Stimulated activated CD4-positive, alpha-beta T cell treated with anti-CD3 and anti-CD28 coated beads, TNF-alpha, amount 100 ng/mL, for 1 hour (primary cell): ENCODE measurements at places on chromosomes 13 and 19.

- no peak for DNase-seq
These were observed 15.3 kb downstream of the CATSPERG start for GRCh38 chr19:38350883-38351282.

- no peak for DNase-seq
These were observed 706 bp downstream of the P2RY11 start for GRCh38 chr19:10112037-10112761.

GRCh38 chr19:17575871-17576757, 20.7 kb downstream of the COLGALT1 start:
- no peak for DNase-seq

DNA sequence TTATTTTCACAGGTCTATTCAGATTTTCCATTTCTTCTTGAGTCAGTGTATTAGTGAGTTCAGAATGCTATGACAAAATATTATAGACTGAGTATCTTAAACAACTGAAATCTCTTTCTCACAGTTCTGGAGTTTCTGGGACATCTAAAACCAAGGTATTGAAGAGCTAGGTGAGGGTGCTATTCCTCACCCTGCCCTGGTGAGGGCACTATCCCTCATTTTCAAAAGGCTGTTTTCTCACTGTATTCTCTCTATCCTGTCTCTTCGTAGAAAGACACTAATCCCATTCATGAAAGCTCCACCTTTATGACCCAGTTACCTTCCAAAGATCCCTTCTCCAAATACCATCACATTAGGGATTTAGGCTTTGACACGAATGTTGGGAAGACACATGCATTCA, 1617.1 kb downstream of the PCDH9 start:
- no peak for DNase-seq

GRCh38 chr13:21069561-21070004, 8.2 kb upstream of the LATS2 start:
- DNase-seq, result no peak

- no peak for DNase-seq
These were observed 26.4 kb downstream of the ZNF493 start for GRCh38 chr19:21423057-21424041.

DNA sequence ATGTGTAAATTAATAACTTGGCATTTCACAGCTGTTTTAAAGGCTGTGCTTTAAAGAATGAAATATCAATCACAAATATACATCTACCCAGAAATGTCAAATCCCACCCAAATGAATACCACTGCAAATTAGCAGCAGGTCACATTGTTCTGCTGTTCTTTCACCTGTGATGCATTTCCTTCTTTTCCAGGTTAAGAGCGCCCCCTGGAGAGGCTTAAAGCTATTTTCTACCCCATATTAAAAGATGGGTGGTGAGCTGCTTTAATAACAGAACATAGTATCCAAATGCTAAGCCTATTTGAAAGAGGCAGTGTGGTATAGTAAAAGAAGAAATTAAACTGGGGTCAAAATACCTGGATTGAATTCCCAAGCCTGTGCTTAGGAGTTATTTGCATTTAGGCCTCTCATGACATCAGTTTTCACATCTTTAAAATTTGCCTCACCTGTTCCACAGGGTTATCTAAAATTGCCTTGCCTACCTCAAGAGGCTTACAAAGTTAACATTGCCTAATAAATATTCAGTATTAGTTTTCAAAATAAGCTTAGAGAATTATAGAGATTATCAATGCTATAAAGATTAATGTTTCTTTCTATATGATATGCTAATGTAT, 396.9 kb upstream of the SLITRK5 start:
- DNase-seq, result no peak

GRCh38 chr13:73981595-73981994, 152.6 kb downstream of the KLF12 start:
- DNase-seq, result no peak

- DNase-seq, result no peak
These were observed 2.1 kb upstream of the SIGLEC8 start for GRCh38 chr19:51460164-51460992.

GRCh38 chr19:16615808-16616207, 12.2 kb downstream of the MED26 start:
- DNase-seq, result no peak

DNA sequence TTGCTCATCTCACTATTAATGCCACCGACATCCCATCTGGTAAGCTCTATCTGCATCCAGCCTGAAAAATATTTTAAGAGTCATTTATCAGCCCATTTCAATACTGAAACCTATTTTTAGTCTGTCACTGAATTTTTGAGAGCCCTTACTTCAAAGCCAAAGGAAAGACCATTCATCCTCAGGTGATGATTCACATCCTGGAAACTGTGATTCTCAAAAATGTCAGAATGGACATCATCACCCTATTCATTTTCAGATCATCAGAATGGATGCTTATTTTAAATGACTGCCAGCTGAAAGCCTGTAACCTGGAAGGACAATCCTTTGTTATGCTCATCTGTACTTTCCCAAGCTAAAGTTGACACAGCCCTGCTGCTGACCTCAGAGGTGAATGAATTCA, 27.0 kb downstream of the TNFSF11 start:
- DNase-seq, result no peak

GRCh38 chr19:1181606-1182005, 7.5 kb upstream of the SBNO2 start:
- DNase-seq, result no peak

- DNase-seq, result no peak
These were observed 11.3 kb downstream of the ZNF776 start for GRCh38 chr19:57757941-57758340.

GRCh38 chr19:17418710-17419109, 1.1 kb upstream of the MVB12A start:
- no peak for DNase-seq

GRCh38 chr13:27083183-27083582, 88.4 kb downstream of the USP12 start:
- DNase-seq, result no peak

DNA sequence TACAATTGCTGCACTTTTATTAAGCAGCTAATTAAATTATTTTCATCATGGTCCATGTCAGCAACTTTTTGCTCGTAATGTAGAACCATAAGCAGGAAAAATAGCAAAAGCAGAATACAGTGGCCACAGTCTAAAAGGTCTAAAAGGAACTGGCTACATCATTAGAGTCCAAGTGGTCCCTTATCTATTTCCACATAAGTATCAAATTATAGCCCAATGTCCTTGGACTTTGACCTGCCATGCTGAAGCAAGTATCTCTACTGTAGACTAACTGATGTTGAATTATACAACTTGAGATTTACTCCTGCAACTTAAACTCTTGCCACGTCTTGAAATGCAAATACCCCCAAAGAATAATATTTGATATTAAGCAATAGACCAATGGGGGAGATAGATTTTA, 68.8 kb downstream of the OXGR1 start:
- DNase-seq, result no peak
